ENCODE measurements at places on chromosomes 12 and 14. TPM values are rescaled to one million over a fixed set of nuclear protein-coding genes. Genes with fewer than 3 reads are reported as not detected.

The KRT4 gene
- total RNA-seq, result not detected

The NEUROD4 gene
- not detected for total RNA-seq

The FLRT2 gene
- 7.9 TPM for total RNA-seq

The C12orf42 gene
- not detected for total RNA-seq

The LRP1-AS gene
- total RNA-seq, result not detected

The PPP1R12A gene
- total RNA-seq, result 81.9 TPM

The TDG gene
- 20.0 TPM for total RNA-seq

The AQP2 gene
- not detected for total RNA-seq

The TMTC1 gene
- total RNA-seq, result 93.0 TPM

The CBLN3 gene
- total RNA-seq, result 4.2 TPM

The SLC22A17 gene
- total RNA-seq, result 31.1 TPM

The OR6J1 gene
- not detected for total RNA-seq

The USP30 gene
- 11.5 TPM for total RNA-seq

The INHBC gene
- total RNA-seq, result not detected

The SRRM4 gene
- not detected for total RNA-seq

The TEX22 gene
- total RNA-seq, result 0.17 TPM

The PLD4 gene
- 0.07 TPM for total RNA-seq

The TAS2R8 gene
- total RNA-seq, result not detected

The NACA gene
- 1,037 TPM for total RNA-seq

The CFAP251 gene
- total RNA-seq, result 7.9 TPM

The SERPINA10 gene
- total RNA-seq, result not detected

The RAD9B gene
- total RNA-seq, result 0.46 TPM

The KLHL33 gene
- 0.03 TPM for total RNA-seq

The IFI27 gene
- 10.9 TPM for total RNA-seq

The TCL1A gene
- total RNA-seq, result not detected

The SLCO1C1 gene
- total RNA-seq, result 2.0 TPM

The NGB gene
- total RNA-seq, result not detected

The VSIG10 gene
- total RNA-seq, result 10.8 TPM

The ABCD2 gene
- total RNA-seq, result under 0.01 TPM

The SLCO1B1 gene
- not detected for total RNA-seq

The HOXC10 gene
- total RNA-seq, result not detected

The IL26 gene
- total RNA-seq, result 2.0 TPM

The RCOR1 gene
- total RNA-seq, result 16.7 TPM

The TPH2 gene
- total RNA-seq, result not detected

The CCDC38 gene
- not detected for total RNA-seq
